Sciatic nerve (tissue), 2 donors: ENCODE measurements at places on chromosomes 11 and 22. TPM values are rescaled to one million over a fixed set of nuclear protein-coding genes. Genes with fewer than 3 reads are reported as not detected.

Gene A4GALT
- 106 TPM for total RNA-seq

Gene SRSF8
- 65.0 TPM for total RNA-seq

Gene PARVG
- 16.7 TPM for total RNA-seq

GRCh38 chr11:128261011-128261421 lies 326.3 kb downstream of the ETS1 start:
- DNase-seq = no peak

GRCh38 chr22:31652088-31652487 lies 9.9 kb downstream of the PISD start:
- no peak for DNase-seq

- no peak for DNase-seq
Observed at GRCh38 chr11:106989078-106989455, 29.2 kb downstream of the GUCY1A2 start.

Gene ATP6V1E1
- 102 TPM for total RNA-seq

Gene IMMP1L
- 18.8 TPM for total RNA-seq
